Hematopoietic multipotent progenitor cell treated with erythropoietin and hydrocortisone succinate and interleukin-3 and kit ligand, for 4 days (in vitro differentiated cells): ENCODE measurements at places on chromosomes 4 and X.

DNA sequence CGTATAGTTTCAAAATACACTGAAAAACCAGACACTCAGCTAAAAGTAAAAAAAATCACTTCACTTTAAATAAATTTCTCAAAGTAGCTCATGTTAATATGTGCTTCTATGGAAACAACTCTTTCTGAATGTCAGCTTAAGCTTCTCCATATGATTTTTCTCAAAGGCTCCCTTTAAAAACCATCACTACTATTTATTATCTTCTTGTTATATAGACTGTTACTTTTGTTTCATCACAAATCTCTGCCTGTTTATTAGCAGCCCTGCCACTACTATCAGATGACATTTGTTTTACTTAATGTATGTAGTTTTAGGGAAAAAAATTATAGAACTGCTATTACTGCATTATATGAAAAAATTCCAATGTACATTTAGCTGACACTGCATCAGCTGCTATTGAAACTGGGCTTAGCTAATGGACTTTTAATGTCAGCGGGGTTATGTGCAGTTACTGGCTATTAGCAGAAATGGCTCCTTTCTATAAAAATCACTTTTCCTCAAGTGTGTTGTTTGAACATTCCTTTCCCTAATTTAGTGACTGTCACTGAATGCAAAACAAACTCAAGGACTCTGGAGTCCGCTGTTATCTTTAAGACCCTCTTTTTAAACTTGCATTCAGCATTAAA lies 10.8 kb downstream of the UNC5C start:
- DNase-seq, result no peak

DNA sequence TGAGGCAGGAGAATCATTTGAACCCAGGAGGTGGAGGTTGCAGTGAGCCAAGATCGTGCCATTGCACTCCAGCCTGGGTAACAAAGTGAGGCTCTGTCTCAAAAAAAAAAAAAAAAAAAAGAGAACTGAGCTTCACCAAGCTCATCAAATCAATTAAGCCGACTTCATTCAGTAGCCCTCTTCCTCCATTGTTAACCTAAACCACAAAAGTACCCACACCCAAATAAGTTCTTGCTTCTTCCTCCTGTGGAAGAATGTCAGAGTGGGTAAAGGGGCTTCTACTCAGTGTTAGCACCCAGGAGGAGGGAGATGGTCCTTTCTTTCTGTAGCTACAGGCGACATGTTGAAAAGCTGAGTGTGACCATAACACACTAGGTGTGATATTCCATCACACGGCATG lies 58.6 kb upstream of the CHRNA9 start:
- DNase-seq, result no peak

DNA sequence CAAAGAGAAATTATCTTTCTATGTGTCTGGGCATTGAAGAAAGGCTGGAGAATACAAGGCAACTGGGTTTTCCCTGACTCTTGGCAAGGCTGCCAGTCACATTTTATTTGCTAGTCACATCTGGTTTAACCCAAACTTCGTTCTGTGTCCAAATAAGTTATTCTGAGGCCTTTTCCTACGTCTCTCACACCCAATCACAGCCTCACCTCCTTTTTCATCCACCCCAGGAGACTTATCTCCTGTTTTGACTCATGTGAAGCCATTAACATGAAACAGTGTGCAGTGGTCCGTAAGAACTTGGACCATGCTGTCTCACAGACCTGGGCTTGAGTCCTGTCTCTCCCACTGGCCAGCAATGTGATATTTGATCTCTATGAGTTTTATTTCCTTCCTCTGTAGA lies 59.3 kb downstream of the CNGA2 start:
- no peak for DNase-seq

DNA sequence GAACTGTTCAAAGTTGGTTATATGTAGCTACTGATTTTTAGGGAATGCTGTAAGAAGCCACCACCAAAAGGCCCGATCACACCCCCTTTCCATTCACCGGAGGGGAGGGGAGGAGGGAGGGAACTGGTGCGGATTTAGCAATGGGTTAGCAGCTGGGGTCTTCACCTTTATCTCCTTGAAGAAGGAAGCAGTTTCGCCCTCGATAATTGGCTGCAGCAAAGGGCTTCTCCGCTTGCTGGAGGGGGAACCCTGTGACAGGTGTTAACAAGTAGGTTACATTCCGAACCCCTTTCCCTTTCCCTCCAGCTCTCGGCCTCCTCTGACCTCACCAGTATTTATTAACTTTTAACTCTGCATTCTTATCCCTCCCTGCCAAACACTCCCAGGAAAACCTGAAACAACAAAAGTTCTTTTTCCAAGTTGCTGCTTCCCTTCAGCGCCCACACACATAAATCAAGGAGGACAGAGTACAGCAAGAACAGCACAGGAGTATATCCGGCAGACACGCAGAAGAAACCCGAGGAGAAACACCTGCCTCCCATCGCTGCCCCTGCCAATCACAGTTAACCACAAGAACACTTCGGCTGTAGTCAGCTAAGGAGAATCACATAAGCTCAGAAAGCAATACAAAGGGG lies 39.8 kb upstream of the NAP1L5 start:
- peak; percentile 36 for DNase-seq

- no peak for DNase-seq
Observed at GRCh38 chrX:100830547-100830946, 10.4 kb downstream of the CSTF2 start.

DNA sequence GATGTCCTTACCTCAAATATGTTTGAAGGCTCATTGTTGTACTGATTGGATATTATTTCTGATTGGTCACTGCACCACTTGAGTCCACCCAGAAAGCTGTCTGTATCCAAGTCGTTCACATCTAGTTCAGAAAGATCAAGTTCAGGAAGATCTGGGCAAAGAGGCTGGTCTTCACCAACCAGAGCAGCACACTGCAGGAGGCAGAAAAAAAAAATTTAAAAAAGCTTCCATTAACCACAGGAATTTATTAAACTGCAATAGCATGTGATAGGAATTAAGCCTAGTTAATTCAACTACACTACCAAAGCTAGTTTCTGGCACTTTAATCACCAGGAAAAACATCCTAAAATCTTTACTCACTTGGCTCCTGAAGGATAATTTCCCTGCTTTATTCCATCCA lies 5.1 kb downstream of the PPARGC1A start:
- DNase-seq, result no peak

DNA sequence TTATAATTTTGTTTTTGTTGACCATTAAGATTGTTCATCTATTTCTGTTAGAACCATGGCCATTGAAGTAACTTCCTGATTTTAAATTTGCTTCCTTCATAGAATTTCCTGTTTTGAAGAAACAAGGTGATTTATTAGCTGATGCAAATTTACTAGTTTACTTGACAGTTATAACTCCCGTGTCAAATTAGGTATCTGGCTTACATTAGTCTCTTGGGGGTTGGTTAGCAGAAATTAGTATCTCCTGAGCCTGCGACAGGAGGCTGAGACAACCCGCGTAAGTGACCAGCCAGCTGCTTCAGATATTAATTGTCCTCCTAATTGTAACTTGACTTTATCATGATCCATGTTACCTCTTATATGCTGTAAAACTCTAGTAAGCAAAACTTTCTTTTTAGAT lies 154.3 kb downstream of the CFAP299 start:
- no peak for DNase-seq

DNA sequence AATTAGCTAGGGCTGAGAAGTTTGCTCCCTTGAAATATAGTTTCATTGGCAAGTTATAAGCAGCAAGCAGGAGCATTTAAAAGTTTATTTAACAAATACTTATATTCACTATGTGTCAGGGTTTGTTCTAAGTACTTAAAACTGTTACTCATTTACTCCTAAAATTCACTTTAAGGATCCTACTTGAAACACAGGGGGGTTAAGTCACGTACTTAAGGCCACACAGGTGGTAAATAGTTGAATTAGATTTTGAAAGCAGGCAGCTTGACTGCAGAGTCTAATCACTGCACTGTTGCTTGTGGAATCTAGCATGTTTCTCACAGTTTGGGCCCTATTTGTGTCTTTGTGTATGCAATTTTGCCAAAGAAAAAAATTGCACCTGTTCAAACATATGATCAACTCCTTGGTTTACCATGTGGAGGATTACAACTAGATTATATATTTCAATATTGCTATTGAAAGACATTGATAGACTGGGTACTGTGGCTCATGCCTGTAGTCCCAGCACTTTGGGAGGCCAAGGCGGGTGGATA lies 7.6 kb downstream of the SGMS2 start:
- no peak for DNase-seq

DNA sequence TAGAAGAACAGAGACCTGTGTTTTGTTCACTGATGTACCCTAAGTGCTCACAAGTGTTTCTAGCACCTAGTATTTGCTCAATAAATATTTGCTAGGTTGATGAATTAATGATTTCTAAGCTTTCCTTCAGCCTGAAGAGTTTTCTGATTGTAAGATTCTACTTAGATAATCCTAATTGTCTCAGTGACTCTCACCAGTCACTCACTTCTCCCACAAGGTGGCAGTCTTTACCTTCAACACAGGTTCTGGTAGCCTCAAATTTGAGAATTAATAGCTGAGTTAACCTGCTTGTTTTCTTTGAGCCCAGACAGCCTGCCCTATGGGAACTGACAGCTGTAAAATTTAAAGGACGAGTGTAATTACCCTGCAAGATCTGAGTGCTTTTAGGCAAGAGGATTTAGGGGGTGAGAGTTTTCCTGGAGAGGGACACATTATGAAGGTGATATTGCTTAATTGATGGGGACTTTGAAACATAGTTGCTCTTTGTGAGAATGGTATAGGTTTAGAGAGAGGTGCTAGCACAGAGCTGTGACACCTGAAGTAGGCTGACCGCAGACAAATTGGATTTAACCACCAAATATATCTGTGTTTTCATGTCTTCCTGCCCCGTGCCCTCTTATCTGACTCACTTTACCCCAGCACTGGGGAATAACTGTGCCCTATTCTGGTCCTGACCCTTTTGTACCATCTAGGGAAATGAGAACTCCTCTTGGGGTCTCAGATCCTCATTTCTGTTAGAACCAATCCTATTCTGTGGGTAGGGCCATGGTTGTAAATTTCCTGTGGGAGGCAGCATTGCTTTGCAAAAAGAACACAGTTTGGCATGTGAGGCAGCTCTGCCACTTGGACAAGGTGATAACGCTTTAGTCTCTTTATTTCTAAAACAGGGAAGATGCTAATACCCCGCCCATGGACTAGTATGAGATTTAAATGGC lies 27.7 kb downstream of the CD38 start:
- peak; percentile 89 for DNase-seq

DNA sequence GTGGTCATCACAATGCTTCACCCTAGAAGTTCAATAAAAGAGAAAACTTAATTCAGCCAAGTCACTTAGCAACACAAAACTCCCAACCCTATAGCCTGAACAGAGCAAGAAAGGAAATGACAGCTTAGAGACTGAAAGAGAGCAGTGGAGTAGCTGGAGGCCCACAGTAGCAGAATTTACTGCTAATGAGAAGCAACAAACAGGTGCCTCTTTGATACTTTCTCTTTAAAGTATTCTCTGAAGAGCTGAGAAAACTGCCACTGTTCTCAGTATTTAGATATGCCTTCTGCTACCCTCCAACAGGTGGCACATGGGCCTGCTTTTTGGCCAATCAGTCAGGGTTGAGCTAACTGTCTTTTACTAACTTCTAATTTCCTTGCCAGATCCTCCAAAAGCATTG lies 240.0 kb downstream of the GPC3 start:
- peak; percentile 14 for DNase-seq

DNA sequence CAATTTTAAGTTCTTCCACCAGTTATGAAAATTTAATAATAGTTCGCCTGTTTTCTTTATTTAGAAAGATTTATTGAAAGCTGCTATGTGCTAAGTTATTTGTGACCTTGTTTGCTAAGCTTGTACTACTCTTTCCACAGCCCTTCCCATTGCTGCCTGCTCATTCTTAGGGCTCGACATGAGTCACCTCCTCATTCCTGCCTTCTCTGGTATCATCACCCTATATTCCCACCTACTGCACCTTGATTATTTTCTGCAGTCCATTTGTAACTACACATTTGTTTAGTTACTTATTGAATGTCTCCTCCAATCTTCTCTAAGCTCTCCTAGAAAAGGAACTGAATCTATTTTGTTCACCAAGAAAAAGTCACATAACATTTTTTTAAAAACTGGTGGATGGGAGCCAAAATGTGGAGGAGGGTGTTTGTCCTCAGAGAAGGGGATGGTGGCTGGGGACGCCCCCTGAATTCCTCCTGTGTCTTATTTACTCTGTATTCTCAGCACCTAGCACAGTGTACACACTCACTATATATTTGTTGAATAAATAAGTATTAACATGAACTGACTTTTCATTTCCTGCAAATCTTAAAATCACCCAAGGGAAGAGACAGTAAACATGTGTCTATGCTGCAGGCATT lies 3.7 kb upstream of the RAB9A start:
- no peak for DNase-seq

- DNase-seq, result no peak
Observed at GRCh38 chr4:131764730-131765129, 1384.4 kb upstream of the PCDH10 start.

DNA sequence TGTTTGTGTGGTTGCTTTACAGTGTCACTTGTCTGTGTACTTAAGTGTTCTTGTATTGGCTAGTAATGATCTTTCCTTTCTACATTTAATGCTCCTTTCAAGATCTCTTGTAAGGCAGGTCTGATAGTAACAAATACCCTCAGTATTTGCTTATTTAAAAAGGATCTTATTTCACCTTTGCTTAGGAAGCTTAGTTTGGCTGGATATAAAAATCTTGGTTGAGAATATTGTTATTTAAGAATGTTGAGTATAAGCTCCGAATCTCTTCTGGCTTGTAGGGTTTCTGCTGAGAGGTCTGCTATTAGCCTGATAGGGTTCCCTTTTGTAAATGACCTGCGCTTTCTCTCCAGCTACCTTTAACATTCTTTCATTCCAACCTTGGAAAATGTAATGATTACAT lies 35.7 kb downstream of the LCORL start:
- DNase-seq, result no peak

GRCh38 chr4:107831140-107831539 lies 6.4 kb downstream of the SGMS2 start:
- no peak for DNase-seq

DNA sequence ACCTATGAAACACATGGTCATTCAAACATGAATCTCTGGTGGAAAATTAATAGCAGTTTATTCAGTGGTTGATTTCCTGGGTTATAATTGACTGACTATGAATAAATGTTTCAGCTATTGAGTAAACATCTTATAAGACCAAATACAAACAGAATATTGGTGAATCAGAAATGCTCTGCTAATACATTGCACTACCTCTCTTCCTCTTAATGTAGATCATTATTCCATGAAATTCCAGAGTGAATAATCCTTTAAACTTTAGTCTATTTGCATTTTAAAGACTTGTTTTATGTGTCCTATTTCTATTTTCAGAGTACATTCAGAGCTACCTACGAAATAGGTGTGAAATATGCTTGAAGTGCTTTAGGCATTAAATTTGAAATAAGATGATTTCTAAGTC lies 715.4 kb downstream of the ADGRL3 start:
- DNase-seq, result no peak

DNA sequence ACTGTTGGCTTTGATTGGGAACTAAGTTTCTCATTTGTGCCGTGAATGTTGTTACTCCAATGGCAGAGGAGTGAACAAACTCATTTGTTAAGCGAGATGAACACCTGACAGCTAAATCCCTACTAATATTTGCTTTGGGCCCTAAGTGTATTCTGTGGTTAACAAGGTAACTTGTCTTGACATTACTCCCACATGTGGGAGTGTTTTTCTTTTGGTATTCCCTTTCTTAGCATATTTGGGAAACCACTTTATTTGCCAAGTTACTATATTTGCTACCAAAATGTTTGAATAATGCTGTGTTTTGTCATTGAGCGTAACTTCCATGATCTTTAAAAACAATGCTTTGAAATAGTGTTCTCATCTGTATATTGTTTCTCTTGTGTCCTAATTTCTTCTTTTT lies 82.5 kb downstream of the ARHGAP10 start:
- no peak for DNase-seq

- no peak for DNase-seq
Observed at GRCh38 chrX:49061490-49061889, 2.7 kb downstream of the CCDC120 start.

GRCh38 chr4:86582410-86582809 lies 11.7 kb upstream of the PTPN13 start:
- peak; percentile 43 for DNase-seq
